ENCODE measurements at places on chromosomes 13 and 19. TPM values are rescaled to one million over a fixed set of nuclear protein-coding genes. Genes with fewer than 3 reads are reported as not detected.

The ZNF606 gene
- total RNA-seq, result 45.0 TPM

The PNMA8A gene
- total RNA-seq, result 108 TPM

The SEMA6B gene
- 49.1 TPM for total RNA-seq

The GJA3 gene
- total RNA-seq, result not detected

The SKA3 gene
- total RNA-seq, result 18.0 TPM

The PALM3 gene
- 6.0 TPM for total RNA-seq

The OR7A10 gene
- not detected for total RNA-seq

The KIR3DL2 gene
- total RNA-seq, result not detected

The UHRF1 gene
- total RNA-seq, result 14.5 TPM

The STOML3 gene
- 1.6 TPM for total RNA-seq

The ZNF575 gene
- 1.8 TPM for total RNA-seq

The SIGLECL1 gene
- total RNA-seq, result not detected

The SIX5 gene
- 1.8 TPM for total RNA-seq

The MLNR gene
- total RNA-seq, result not detected

The INAFM1 gene
- 4.8 TPM for total RNA-seq

The LILRB3 gene
- total RNA-seq, result 0.92 TPM

The OCEL1 gene
- total RNA-seq, result 5.1 TPM

The NLRP13 gene
- not detected for total RNA-seq

The GEMIN7 gene
- total RNA-seq, result 12.5 TPM

The CD22 gene
- 0.46 TPM for total RNA-seq

The ATP8B3 gene
- 0.69 TPM for total RNA-seq

The NCR1 gene
- total RNA-seq, result not detected

The ACER1 gene
- total RNA-seq, result not detected

The ATP4B gene
- 0.23 TPM for total RNA-seq

The SPACA6 gene
- total RNA-seq, result 4.4 TPM

The PCP2 gene
- not detected for total RNA-seq

The SGCG gene
- total RNA-seq, result 0.69 TPM

The CEACAM3 gene
- total RNA-seq, result not detected

The PGLYRP1 gene
- total RNA-seq, result not detected

The CYP4F2 gene
- total RNA-seq, result not detected

The PSPN gene
- 3.2 TPM for total RNA-seq

The N4BP2L2 gene
- 212 TPM for total RNA-seq

The CC2D1A gene
- total RNA-seq, result 16.8 TPM

The NLRP5 gene
- total RNA-seq, result under 0.01 TPM

The GPR180 gene
- 15.7 TPM for total RNA-seq

The DPF1 gene
- 43.8 TPM for total RNA-seq

The FBXO27 gene
- total RNA-seq, result 10.4 TPM

The C19orf44 gene
- 6.2 TPM for total RNA-seq

The NXNL1 gene
- total RNA-seq, result not detected

The IL4I1 gene
- 0.23 TPM for total RNA-seq

The REXO1 gene
- 9.2 TPM for total RNA-seq

The KLK1 gene
- total RNA-seq, result not detected

The CRB3 gene
- total RNA-seq, result 1.6 TPM

The BIVM gene
- 50.3 TPM for total RNA-seq

The ZSCAN4 gene
- total RNA-seq, result not detected

The PBX4 gene
- total RNA-seq, result 10.6 TPM

The CBY2 gene
- not detected for total RNA-seq

The MARCHF2 gene
- total RNA-seq, result 87.0 TPM

The N4BP2L1 gene
- 13.8 TPM for total RNA-seq

The SHISA7 gene
- total RNA-seq, result 4.6 TPM

The TTYH1 gene
- total RNA-seq, result 191 TPM

The KCNN4 gene
- total RNA-seq, result not detected

The PPP1R15A gene
- 21.5 TPM for total RNA-seq

The LILRA1 gene
- 0.23 TPM for total RNA-seq

The POU2F2 gene
- 5.5 TPM for total RNA-seq

The KLK3 gene
- total RNA-seq, result not detected

The GPR12 gene
- total RNA-seq, result 36.7 TPM

Data from diencephalon (tissue), 1 donor.